ENCODE measurements at places on chromosomes 4 and X.

- no peak for DNase-seq
These were observed 1260.2 kb upstream of the PCDH7 start for GRCh38 chr4:29459926-29460325.

DNA sequence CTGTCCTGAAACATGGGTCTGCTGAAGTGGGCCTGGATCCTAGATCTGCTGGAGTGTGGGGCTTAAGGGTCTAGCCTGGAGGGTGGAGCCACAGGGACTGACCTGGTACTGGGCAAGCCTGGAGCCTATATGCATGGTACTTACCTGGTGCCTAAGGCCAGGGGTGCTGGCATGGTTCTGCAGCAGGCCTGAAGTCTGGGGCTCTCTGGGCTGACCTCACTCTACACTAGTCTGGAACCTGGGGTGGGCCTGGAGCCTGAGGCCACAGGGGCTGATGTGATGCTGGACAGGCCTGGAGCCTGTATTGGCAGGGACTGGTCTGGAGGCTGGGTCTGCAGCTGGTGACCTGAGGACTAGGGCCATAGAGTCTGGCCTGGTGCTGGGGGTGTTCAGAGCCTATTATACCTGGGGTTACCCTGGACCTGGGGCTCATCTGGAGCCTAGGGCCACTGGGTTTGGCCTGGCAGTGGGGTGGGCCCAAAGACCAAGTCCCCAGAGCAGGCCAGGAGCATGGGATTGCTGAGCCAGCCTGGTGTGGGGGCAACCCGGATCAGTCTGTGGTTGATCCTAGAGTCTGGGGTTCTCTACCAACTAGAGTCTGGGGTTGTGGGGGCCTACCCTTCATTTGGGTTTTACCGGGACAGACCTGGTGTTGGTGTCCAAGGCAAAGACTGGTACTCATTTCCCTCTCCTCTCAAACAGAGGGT, 179.6 kb downstream of the SLC4A4 start:
- no peak for DNase-seq

- DNase-seq = no peak
These were observed 30.7 kb upstream of the FGF13 start for GRCh38 chrX:138742217-138742616.

DNA sequence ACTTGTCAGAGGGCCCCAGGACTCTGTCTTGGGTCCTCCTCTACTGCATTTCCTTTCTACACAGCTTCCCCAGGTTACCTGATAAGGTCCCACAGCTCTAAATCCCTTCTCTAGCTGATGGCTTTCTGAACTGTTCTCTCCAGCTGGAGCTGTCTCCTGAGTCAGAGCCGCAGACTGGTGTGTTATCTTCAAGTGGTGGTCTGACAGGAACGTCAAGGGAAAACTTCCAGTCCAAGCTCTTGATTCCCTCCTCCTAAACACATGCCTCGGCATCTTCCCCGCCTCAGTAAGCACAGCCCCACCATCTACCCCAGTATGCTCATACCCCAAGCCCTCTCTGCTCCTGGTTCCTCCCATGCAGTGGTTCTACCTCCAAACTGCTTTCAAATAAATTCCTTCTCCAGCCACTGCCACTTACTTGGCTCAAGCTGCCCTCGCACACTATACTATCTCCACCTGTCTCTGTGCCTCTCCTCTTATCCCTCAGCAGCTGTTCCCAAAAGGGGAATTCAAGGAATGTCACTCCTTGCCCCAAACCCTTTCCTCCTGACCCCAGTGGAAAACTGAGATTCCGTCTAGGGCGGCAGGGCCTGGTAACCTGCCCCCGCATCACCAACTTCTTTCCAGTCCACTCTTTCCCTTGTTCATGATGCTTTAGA, 17.2 kb upstream of the CENPU start:
- peak; percentile 25 for DNase-seq

- DNase-seq = peak; percentile 6
These were observed 10.5 kb downstream of the TEX13B start for GRCh38 chrX:107971636-107972035.

- DNase-seq = no peak
These were observed 47.7 kb downstream of the ARHGEF38 start for GRCh38 chr4:105599932-105600655.

GRCh38 chr4:11053601-11054220, 369.1 kb upstream of the CLNK start:
- no peak for DNase-seq

DNA sequence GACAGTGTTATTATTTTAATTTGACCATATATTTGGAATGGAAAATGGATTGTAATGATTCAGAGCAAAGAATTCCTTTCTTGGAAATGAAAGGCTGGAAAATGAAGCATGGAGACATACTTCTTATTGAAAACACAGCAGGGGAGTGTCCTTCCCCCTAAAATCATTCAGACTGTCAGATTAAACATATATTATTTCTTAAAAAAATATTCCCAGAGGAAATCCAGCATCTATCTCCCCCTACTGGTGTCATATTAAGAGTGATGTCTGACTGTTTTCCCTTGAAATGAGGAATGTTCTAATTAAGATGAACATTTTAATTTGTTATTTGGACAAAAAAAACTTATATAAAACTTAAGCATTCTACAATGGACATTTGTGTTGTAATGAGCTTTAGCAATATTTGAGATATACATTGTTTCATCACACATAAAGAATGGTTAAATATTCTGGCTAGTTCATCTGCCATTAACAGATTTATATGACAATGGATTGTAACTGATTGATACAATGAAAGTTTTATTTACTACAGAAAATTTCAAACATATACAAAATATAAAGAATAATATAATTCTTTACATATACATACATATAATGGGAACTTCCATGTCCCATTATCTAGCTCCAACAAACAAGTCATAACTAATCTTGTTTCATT, 264.6 kb downstream of the SPRY1 start:
- DNase-seq = peak; percentile 66

GRCh38 chr4:110009550-110009949, 96.9 kb downstream of the EGF start:
- DNase-seq = no peak

GRCh38 chrX:480861-481417, 94.2 kb upstream of the PPP2R3B start:
- no peak for DNase-seq

DNA sequence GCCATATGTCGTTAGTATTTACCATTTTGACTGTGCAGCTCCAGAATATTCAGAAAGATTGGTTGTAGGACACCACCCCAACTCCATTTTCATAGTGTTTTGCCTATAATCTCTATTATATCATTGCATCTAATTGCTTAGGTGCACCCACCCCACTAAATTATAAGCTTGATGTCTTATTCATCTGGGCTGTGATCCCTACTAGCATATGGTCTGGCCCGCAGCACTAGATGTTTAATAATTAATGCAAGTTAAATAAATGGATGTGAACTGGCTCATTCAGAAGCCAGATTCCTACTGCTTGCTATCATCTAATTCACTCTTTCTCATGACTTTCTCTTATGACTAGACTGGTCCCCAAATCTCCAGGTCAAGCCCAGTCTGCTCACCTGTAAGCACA, 143.5 kb downstream of the RELL1 start:
- DNase-seq = no peak

DNA sequence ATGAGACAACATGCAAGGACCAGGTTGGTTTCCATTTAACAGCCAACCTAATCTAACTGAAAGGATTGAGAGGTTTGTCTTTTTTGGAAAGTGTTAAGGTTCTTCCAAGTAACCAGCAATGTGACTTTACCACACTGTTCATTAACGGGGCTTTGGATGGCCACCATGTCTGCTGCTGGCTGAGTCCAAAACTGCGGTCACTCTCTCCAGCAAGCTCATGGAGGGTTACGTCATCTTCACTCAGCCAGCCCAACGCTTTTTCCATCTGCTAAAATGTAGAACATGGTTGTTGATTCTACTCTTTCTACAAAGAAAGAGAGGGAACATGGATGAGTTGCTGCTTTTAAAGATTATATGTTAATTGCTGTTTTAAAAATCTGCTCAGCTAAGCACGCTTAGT, 11.0 kb downstream of the PKD2 start:
- DNase-seq = no peak

DNA sequence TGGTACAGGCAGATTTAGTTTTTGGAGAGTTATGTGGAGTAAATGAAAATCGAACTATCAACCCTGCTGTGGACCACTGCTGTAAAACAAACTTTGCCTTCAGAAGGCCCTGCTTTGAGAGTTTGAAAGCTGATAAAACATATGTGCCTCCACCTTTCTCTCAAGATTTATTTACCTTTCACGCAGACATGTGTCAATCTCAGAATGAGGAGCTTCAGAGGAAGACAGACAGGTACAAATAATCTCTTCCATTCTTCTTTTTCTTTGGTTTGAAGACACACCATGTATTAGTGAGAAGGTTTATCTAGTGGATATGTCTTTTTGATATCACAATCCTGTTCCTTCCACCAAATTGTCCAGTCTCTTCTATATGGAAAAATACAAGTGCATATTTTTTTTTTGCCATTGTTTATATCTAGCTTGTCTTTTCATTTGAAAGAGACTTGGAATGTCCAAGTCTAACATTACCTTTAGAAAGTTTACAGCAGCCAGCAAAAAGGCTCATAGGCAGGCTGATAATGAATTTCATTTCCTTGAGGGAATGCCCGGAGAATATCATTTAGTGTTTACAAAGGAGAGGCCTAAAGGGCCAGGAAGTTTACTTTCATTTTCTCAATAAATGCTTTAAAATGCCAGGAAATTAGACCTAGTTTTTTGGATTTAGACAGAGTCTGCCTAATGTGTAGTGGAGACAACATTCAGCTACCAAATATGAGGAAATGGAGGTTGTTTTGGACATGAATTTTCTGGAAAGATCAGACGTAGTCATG, 18.6 kb downstream of the AFM start:
- peak; percentile 37 for DNase-seq

- DNase-seq = no peak
These were observed 246.8 kb upstream of the NWD2 start for GRCh38 chr4:36997727-36998126.

DNA sequence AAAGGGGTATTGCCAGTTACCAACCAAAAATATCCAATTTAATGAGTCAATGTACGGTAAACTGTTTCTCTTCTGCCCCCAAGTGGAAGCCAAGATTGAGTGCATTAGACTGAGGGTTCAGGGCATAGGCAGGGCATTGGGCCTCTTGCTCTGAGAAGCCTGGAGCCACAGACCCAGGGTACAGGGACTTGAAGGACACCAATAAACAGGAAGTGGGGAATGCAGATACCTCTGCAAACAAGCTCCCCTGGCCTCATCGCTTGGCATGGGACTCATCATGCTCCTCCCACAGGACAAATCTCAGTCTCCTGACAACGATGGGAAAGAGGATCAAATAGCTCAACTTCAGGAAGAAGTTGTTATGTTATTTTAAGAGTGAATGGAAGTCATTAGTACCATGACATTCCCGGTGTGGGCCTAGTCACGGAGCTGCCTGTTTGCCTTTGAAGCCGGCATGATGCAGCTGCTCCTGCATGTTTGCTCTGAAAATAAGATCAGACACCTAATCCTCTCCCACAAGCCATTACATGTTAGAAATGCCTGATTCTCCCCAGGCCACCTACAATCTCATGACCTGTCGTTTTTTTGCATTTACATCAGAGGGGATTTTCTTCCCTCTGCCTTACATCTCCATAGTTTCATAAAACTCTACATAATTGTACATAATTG, 224.2 kb downstream of the RCHY1 start:
- DNase-seq = peak; percentile 5
